ENCODE measurements at places on chromosomes 7 and 10.

DNA sequence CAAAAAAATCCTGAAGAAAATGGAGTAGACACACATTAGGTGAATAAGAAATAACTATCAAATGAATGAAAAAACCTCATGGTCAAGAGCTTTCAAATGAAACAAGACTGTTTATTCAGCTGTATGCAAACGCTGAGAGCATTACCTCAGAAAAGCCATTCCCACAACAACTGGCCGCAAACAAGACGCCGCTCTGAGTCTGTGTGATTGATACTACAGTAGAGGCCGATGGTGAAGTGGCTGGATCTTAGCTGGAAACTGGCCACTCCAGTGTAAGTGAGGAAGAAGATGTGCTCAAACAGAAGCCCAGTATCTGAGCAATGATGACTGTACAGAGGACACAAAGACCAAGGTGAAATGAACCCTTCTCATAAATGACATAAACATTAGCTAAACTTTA is 252.4 kb upstream of the GHITM start:
- no peak for DNase-seq

DNA sequence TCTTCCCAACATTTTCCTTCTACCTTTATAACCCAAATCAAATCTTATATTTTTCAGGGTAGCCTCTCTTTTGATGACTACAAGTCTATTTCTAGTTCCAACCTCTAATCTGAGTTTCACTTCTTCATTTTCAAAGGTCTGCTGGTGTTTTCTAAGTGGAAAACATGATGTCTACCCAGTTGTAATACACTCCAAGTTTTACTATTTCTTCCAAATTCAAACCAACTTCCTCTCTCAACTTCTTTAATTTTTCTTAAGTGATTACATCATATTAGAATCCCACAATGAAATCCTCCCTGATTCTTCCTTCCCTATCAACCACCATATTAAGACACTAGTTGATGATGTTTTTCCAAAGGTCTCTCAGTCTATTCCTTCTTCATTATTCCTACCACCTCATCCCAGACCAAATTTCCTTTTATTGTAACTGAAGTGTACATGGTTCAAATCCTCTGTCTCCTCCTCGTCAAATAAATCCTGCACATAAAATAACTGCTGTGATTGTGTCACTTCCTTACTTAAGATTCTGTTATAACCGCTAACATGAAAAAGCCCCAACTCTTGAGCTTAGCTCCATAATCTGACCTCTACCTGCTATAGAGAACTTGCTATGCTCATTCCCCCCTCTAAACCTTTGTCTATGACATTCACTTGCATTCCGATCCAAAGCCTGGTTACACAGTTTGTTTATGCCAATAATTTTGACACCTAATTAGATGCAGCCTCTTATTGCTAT is 12.7 kb downstream of the TAS2R38 start:
- DNase-seq, result no peak

- DNase-seq, result no peak
Observed at GRCh38 chr7:13920053-13920697, 69.3 kb downstream of the ETV1 start.

DNA sequence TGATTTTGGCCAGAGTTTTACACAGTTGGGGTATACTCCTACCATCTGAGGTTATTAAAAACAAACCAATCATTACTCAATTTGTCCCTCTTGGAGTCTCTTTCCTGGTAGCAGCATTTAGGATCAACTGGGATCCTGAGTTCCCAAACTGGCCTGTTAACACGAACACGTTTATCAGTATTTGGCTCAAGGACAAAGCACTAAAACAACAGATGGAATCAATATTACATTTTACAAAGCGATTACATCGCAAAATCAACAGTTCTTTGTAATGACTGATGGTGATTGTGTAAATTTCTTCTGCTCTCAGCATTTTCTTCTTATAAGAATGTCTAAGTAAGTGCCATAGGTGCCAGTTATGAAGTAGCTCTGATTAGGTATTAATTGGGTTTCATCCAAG is 582.9 kb upstream of the ANKRD30A start:
- DNase-seq, result no peak

- no peak for DNase-seq
Observed at GRCh38 chr10:119159332-119159731, 6.2 kb downstream of the SFXN4 start.

GRCh38 chr7:77967429-77967828 is 168.9 kb downstream of the PHTF2 start:
- no peak for DNase-seq

- no peak for DNase-seq
Observed at GRCh38 chr10:10133281-10133680, 884.4 kb upstream of the CELF2 start.

- no peak for DNase-seq
Observed at GRCh38 chr10:94608559-94608958, 63.0 kb downstream of the HELLS start.

- no peak for DNase-seq
Observed at GRCh38 chr10:865924-866576, 65.5 kb downstream of the LARP4B start.

DNA sequence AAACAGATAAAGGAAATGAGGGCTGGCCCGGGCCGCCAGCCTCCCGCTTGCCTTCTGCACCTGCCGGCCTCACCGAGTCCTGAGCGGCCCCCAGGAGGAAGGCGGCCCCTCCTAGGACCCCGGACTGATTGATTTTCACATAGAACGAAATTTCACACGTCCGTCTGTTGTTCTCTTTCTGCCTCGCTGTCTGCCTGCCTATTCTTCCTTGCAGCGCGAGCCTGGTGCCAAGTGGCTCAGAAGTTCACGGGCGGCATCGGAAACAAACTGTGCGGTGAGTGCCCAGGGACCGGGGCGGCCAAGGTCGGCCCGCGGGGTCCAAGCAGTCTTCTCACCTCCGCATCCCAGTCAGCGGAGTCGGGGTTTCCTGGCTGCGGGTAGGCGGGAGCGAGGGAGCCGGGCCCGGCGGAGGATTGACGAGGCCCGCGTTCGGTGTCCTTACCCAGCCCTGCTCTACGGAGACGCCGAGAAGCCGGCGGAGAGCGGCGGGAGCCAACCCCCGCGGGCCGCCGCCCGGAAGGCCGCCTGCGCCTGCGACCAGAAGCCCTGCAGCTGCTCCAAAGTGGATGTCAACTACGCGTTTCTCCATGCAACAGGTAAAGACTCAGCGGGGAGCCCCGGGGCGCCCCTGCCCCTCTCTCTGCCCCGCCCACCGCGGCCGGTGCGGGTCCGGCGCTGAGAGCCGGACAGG is 967 bp downstream of the GAD2 start:
- no peak for DNase-seq

- no peak for DNase-seq
Observed at GRCh38 chr7:121300685-121301420, 27.9 kb upstream of the WNT16 start.

DNA sequence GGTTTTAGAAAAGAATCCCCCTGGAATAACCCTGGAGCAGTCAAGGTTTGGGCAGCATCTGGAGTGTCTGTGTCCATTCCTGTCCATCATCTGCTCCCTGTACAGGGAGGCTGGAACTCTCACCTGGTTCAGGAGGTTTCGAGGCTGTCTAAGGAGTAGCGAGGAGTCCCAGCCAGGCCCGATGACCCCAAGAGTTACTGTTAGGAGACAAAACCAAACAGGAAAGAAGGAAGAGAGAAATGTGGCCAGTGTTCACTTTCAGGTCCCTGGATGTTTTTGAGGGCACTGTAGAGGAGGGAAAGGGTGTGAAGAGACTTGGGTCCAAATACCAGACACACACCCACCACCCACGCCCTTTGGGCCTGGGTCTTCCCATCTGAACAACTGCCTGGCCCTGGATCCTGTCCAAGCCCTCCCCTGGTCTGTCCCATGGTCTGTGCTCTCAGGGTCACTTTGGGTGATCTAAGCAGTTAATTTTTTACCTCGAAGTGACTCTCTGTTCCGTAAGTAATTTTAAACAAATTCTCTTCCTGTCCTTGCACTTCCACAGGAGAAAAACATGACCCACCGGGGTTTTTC is 117.1 kb downstream of the ZMIZ1 start:
- DNase-seq, result no peak

GRCh38 chr10:633279-634245 is 55.9 kb downstream of the DIP2C start:
- no peak for DNase-seq

GRCh38 chr10:122276611-122277208 is 5.6 kb downstream of the BTBD16 start:
- DNase-seq, result no peak

- DNase-seq, result no peak
Observed at GRCh38 chr7:158310924-158311666, 276.5 kb downstream of the PTPRN2 start.

DNA sequence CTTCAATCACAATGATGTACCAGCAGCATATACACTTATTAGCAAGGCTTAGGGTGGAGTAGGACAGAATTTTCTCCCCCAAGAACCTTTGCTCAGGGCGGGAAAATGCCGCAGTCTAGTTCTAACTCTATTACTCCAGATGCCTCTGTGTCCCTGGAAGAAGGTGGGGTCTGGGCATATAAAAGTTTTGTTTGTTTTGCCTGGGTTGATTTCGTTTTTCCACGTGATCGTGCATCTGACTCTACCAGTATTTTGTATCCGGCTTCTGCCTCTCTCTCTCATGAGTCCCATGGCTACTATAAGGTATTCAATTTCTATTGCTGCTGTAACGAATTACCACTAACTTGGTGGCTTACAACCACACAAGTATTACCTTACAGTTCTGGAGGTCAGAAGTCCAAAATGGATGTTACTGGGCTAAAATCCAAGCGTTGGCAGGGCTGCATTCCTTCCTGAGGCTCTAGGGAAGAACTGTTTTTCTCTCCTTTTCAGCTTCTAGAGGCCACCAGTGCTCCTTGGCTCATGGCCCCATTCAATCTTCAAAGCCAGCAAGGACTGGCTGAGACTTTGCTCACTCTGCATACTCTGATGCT is 181.2 kb upstream of the PRSS58 start:
- DNase-seq, result no peak

DNA sequence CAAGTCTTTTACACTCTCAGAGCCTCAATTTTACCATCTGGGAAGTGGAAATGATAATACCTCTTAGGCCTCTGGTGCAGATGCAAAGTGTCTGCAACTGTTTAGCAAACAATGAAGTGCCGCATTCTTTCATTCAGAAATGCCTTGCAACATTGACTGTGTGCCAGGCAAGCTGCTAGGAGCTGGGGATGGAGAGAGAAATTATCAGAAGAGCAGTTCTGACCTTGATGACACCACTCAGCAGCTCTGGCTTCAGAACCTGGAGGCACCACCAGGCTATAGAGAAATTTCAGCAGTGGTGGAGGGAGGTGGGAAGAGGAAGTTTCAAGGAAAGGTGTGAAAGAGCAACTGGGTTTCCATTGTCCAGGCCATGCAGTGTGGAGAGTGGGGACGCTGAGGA is 78.1 kb upstream of the HABP2 start:
- DNase-seq, result no peak

- no peak for DNase-seq
Observed at GRCh38 chr7:123621707-123622106, 20.1 kb downstream of the ASB15 start.

GRCh38 chr7:27166531-27167505 is 1.5 kb upstream of the HOXA9 start:
- DNase-seq, result no peak

DNA sequence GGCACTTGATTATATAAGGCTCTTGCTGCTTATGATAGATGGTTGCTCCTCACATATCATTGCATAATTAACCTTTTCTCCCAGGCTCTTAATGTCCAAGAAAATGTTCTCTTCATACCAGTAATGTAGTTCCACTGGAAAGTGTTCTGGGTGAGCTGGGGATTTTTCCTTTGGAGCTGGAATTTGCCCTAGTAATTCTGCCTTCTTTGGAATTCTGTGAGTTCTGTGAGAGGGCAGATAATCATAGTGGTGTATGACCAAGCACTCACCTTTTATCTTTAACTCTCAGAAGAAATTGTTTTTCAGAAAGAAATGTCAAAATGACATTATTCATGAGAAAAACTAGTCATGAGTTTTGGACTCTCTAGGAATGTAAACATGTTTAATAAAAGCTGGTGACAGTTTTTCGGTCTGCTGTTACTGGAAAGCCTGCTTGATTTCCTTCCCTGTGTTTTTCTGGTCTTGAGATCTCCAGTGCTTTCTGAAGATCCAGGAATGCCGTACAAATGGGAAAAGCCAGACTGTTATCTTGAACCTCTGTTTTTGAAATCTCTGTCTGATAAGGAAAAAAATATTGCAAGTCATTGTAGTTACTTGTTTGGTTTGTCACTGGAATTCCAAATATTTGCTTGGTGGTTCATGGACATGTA is 148.3 kb upstream of the PRPS1L1 start:
- no peak for DNase-seq

DNA sequence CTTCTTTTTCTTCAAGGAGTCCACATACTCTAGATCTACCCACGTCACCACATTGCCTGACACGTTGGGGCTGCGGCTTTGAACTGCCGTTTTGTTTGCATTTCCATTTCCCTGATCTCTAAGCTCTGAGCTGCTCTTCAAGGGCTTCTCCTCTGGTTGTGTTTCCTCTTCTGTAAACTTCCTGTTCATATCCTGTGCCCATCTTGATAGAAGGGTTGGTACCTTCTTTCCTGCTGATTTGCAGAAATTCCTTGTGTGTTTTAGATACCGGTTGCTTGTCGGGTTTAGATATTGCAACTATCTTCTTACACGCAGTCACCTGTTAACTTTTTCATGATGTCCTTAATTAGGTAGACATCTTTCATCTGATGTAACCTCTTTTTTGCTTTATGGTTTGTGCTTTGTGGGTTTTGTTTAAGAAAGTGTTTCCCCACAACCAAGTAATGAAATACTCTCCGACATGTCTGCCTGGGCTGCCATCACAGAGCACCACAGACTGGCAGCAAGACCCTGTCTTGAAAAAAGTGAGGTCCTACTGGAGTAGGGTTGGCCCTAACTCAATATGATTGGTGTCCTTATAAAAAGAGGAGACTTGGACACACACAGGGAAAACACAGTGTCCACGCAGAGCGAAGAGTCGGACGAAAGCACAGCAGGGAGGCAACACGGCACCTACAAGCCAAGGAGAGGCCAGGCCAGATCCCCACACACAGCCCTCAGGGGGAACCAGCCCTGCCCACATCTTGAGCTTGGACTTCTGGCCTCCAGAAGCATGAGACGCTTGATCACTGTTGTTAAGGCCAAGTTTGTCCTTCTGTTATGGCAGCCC is 99.1 kb upstream of the PDGFA start:
- peak; percentile 62 for DNase-seq

GRCh38 chr7:131880078-131880477 is 323.6 kb upstream of the PODXL start:
- DNase-seq, result no peak

DNA sequence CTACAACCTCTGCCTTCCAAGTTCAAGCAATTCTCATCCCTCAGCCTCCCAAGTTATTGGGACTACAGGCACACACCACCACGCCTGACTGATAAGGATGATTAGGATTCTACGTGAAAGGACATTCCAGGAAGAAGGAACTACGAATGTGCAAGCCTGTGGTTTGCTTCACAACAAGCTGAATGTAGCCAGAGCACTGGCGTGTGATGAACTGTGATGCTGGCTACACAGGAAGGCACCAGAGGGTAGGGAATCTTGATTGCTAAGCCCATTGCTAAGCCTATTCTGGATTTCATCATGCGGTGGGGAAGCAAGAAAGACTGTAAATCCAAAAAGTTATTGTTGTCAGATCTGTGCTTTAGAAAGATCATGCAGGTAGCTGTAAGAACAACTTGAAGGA is 72.3 kb upstream of the SRRM3 start:
- DNase-seq, result no peak

- DNase-seq, result no peak
Observed at GRCh38 chr7:113440173-113440572, 321.8 kb upstream of the SMIM30 start.

- DNase-seq, result no peak
Observed at GRCh38 chr7:29289156-29290021, 94.8 kb downstream of the CHN2 start.

Measured in activated naive CD4-positive, alpha-beta T cell (primary cell).